ENCODE measurements at places on chromosomes 3 and 15.

GRCh38 chr3:32816439-32817256, 1.1 kb upstream of the TRIM71 start:
- DNase-seq = no peak

GRCh38 chr3:104537323-104537722, 829.4 kb upstream of the ALCAM start:
- DNase-seq = no peak

DNA sequence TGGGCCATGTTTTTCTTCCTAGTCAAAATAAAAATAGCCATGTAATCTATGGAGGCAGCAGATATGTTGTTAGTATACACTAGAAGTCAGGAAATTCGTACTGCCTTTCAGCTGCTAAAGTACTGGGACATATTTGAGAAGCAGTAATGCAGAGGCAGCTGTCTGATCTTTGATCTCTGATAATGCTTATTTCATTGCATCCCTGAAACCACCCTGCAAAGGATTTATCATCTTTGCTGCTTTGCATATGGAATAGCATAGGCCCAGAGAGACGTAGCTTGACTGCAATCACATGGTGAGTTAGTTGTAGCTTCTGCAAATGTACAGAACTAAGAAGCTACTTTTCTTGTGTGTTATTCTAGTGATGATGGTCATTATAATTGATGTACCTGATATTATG, 52.4 kb downstream of the RBM6 start:
- no peak for DNase-seq

DNA sequence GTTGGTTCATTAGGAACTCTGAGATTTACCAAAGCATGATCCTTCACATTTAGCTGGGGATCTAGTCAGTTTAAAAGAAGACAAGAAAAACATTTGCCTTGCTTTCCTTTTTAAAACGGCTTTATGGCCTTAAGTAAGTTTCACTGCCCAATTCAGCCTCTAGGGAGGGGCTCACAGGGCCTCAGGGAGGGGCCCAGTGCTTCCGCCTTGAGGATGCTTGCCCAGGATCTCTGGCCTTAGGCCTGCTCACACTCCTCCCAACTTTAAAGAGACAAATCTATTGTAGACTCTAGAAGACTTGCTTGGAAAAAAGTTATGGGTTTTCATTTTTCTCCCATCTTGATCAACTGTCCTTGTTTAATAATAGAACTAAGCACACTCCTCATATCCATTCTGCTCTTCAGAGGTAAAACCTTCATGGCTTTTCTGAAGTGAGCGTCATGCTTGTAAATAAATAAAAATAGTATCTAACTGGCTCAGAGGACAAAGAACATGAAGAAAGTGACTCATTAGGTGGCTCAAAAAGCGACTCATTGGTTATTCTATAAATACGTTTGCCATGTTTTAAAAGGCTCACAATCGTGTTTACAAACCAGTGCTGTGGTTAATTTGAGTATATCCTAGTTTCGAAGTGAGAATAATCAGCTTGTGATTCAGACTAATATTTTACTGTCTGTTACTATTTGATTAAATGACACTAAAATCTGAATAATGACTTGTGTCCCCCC, 13.7 kb downstream of the PDHB start:
- DNase-seq = no peak

DNA sequence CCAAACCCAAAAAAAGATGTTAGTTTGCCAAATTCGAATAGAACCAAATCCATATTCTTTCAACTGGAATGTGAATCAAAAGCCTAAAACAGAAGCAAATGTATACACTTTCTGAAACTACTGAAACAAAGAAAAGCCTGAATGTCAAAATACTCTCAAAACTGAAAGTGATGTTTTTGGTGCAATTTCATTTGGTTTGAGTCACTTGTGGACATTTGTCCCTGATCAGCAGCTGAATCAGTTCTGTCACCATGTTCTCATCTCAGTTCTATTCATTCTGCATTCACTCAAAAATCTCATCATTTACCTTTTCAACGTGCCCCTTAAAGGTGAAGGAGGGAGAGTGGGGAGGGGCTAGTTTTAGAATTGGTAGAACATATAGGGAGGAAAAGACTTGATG, 266.8 kb downstream of the ABHD5 start:
- no peak for DNase-seq

DNA sequence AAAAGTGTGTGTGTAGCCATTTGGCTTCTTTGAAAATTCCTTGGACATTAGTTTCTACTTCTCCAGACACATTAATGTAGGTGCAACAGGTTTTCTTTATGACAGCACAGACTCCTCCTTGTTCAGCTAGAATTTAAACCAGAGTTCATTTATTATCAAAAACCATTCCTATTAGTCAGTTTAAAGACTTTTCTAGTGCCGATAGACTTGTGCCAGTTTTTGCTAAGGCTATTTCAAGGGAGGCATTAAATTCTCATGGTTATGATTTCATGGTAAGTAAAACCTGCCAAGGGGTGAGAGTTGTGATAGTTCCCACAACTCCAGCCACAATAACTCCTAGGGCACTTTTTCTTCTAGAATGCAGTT, 20.6 kb upstream of the SENP7 start:
- no peak for DNase-seq

DNA sequence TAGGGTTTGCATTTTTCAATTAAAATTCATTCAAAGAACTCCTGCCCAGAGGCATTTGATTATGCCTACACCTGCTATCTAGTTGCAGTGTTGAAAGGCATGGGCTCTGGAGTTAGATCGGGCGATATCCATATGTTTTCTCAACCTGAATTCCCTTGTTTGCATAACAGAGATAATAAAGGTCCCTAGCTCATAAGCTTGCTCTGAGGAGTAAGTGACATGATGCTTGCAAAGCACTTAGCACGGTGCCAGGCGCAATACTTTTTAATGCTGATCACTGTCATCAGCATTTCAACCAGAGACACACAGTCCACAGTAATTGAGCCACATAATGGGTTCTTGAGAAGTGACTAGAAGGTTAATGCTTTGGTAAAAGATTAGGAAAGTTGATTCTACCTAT, 106.3 kb upstream of the SAMMSON start:
- DNase-seq = no peak

DNA sequence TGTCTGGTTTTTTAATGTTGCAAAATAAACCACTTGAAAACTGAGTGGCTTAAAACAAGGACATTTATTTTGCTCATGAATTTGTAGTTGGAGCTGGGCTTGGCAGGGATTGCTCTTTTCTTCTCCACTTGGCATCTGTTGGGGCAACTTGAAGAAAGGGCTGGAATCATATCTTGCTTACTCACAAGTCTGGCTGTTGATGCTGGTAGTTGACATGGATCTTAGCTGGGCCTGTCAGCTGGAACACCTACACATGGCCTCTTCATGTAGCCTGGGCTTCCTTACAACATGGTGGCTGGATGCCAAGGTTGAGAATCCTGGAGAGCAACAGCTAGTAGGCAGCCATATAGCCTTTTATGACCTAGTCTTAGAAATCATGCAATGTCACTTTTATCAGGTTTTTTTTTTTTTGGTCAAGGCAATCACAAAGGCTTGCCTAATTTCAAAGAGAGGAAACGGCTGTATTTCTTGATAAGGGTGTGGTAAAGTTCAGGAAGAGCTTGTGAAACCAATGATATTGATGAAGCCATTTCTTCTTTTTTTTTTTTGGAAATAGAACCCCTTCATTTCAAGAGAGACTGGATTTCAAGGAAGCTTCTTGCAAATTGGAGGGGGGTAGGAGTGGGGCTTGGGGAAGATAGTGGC, 262.1 kb downstream of the IL20RB start:
- DNase-seq = no peak

GRCh38 chr3:194849166-194849875, 163.6 kb downstream of the FAM43A start:
- DNase-seq = no peak

DNA sequence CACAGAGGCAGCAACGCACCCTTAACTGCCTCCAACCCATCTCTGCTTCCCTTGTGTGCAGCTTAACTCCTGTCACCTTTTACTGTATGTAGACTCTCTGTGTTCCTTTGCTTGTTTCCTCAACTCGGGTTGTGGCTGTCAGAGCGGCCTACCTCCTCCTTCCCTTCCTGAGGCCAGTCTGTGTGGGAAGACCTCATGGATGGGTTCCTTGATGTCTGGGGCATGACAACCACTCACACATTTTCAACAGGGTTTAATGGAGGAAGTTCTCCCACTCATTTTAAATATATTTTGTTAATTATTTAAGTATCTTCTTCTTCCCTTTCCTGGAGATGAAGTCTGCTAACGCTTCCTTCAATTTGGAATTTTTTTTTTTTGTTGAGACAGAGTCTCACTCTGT, 1.8 kb upstream of the CSPG5 start:
- DNase-seq = no peak

DNA sequence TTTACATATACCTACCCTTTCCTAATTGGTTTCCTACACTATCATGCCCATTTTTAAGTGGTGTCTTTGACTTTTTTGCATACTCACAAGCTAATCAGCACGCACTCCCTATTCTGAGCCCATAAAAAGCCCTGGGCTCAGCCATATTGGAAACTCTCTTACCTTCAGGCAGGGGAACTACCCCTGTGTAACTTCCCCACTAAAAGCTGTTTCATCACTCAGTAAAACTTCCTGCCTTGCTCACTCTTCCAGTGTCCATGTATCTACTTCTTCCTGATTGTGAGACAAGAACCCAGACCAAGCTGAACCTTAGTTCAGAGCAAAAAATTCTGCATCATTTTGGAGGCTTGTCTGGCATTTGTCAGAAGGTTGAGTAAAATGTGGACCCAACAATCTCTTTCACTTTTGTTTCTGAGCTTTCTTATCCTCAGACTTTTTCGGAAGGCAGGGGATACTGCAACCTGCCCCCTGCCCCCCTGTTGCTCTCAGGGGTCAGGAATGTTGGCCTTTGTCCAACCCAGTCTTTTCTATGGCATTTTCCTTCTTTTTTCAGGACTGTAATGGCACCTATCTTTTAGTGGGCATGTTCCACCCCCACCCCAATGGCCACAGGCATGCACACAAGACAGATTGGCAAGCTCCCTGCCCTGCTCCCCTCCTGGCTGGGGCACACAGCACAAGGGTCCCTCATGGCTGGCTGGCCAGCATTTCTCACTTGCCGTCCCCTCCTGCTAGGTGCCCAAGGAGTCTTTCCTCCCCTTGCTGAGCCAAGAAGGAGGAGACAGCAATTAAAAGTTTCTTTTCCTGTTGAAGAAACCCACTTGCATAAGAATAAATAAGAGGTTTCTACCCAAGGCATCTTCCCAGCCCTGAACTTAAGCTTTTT, 26.3 kb upstream of the TMEM45A start:
- DNase-seq = no peak

- DNase-seq = no peak
Observed at GRCh38 chr3:190056742-190057141, 64.0 kb downstream of the P3H2 start.

GRCh38 chr3:69484507-69485393, 98.9 kb upstream of the FRMD4B start:
- no peak for DNase-seq

DNA sequence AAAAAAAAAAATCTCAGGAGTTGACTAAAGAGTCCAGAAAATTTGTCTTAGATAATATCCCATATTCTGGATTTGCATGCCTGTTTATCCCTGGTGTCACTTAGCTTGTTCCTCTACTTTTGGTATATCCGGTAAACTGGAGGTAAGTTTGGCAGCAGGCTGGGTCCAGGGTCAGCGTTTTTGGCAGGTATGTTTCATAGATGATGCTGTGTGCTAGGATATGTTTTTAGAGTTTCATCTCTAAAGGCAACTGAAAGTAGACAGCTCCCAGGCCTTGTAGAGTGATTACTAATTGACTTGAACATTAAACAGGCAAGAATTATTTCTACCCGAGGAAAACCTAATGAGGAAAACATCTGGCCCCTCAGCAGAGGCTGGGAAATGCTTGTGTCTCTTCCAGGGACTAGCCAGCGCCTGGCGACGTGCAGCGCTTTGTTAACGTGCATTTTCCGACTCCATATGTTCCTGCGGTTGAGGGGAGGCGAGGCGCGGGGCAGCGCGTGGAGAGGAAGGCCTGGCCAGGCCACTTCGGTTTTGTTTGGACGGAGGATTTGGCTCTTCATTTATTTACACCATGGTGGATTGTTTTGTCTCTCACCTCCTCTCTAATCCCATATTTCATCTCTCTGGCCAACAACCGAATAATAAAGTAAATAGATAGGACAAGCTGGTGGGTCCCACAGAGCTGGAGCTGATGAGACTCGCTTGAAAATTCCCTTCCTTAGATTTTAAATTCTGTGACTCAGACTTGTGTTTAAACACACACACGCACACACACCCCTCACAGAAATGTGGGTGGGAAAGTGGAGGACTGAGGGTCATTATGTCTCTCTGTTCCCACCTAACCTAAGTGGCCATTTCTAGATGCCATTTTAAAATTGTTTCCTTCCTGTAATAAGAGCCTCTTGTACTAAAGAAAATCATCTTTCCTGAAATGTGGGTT, 65.3 kb downstream of the ASB7 start:
- DNase-seq = no peak

GRCh38 chr15:42457445-42458442, 33.2 kb downstream of the ZNF106 start:
- no peak for DNase-seq

DNA sequence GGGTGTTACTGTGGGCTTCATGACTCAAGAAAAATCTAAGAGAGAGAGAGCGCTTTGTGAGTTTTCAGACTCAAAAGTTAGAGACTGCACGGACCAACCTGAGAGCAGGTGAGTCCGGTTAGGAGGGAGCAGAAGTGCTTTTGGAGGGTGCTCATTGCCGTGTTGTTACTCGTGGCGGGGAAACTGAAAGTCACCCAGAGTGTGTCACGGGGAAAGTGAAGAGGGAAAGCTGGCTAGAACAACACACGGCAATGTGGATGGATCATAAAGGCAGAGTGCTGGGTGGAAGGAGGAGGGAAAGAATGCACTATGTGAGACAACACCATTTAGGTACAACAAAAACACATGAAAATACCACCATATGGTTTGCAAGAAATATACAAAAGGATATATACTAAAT, 112.3 kb downstream of the BDH1 start:
- no peak for DNase-seq

DNA sequence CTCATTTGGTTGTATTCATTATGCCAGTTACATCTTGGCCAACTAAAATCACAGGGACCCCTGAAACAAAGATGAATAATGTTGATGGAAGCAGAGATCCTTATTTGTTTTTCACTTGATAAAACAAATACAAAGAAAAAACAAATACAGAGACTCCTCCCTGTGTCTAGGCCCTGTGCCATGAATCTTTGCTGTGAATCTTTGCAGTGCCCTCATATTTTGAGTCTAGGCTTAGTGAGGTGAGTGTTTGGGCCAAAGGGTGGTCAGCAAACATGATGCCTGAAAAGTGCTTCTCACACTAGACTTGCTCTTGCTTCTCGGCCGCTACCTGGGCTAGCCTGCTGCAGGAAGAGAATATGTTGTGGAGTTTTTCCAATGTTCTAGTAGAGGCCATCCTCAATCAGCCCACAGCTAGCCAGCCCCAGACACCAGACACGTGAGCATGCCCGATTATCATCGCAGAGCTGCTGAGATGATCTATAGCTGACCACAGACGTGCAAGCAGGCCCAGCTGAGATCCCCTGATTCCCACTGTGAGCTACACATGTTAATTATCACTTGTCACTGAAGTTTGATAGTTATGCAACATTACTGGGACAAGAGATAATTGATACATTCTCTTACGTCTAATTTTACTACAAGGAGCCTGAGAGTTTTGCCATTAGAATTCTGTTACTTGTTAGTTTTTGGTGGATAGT, 191.4 kb downstream of the THRB start:
- DNase-seq = no peak

GRCh38 chr15:99239545-99240198, 9.7 kb downstream of the TTC23 start:
- DNase-seq = no peak

Measured in effector CD4-positive, alpha-beta T cell (primary cell).